ENCODE measurements at places on chromosomes 13 and 19.

GRCh38 chr19:45972947-45973540 lies 621 bp downstream of the NOVA2 start:
- DNase-seq = no peak

GRCh38 chr13:37539170-37539569 lies 59.4 kb downstream of the POSTN start:
- DNase-seq = no peak

- DNase-seq = no peak
Measured at GRCh38 chr19:28424077-28424476, 788.9 kb downstream of the UQCRFS1 start.

- peak; percentile 77 for DNase-seq
Measured at GRCh38 chr19:13689085-13689484, 75.2 kb upstream of the MRI1 start.

GRCh38 chr13:24664726-24665409 lies 15.3 kb upstream of the ATP12A start:
- DNase-seq = no peak

- no peak for DNase-seq
Measured at GRCh38 chr13:108376308-108376707, 106.8 kb downstream of the TNFSF13B start.

- DNase-seq = peak; percentile 19
Measured at GRCh38 chr13:112688560-112689302, 1.1 kb upstream of the ATP11A start.

GRCh38 chr13:26895081-26895807 lies 134.7 kb upstream of the GPR12 start:
- no peak for DNase-seq

DNA sequence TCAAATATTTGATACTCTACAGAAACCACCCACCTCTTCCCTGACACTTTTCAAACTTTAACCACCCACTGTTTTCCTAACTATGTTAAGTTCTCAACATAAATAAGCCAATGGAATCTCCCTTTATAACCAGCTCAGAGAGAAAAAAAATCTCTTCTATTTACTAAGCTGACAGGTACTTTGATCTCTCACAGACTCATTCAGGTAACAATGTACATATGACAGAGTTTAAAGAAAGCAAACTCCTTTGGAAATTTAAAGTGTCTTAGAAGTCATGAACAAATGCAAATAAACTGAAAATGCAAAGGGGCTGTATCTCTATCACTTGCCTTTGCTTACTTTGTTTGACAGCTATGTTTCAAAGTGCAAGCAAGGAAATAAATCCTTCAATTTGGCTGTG lies 109.3 kb downstream of the KLF12 start:
- DNase-seq = no peak

- peak; percentile 8 for DNase-seq
Measured at GRCh38 chr13:35530147-35530546, 53.7 kb upstream of the MAB21L1 start.

DNA sequence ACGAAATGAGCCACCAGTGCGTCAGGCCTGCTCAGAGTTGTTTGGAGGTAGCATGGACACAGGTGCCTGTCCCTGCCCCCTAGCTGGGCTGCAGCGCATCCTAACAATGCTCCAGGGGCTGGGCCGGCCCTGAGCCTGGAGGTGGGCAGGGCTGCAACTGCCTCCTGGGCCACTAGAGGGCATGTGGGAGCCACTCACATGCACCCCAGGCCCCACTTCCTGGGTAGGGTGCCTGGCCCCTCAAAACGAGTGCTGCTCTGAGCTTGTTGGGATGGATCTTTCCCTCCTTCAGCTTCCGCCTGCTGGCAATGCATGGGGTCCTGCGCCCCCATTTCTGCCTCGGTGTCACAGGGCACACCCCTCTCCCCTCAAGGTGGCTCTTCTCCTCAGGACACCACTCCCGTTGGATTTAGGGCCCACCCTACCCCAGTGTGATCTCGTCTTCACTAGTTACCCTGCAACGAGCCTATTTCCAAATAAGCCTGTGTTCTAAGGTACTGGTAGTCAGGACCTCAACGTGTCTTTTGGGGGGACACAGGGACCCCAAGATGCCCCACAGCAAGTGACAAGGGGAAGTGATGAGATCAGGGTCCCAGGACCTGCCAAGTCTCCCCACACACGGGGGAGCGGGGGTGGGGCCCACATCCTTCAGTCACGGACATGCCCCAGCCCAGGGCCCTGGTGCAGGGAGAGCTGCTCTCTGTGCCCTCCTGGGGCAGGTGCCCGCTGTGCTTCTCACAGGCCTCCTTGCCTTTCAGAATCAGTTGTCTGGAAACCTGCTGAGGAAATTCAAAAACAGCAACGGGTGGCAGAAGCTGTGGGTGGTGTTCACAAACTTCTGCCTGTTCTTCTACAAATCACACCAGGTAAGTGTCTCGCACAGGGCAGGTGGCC lies 131.3 kb downstream of the STK24 start:
- peak; percentile 90 for DNase-seq

DNA sequence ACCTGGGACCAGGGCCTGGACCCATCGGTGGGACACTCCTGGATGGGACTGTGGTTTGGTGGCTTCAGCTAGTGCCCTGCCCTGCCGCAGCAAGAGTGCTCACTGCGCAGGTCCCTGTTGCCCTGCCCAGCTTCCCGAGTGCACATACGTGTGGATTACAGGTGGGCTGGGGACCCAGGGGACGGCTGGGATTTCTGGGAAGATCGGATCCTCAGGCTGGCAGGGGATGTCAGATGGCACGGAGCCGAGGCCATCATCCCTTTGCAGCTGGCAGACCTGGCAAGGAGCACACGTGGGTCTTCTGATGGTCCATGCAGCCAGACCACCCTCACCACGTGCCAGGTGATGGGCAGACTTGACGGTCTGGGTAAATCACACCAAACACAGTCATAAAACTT lies 69.3 kb downstream of the CHST8 start:
- no peak for DNase-seq

Measured in NAMALWA (cell line).